Activated CD4-positive, alpha-beta T cell treated with anti-CD3 and anti-CD28 coated beads, Interleukin-2, amount 50 U/mL, for 24 hours (primary cell): ENCODE measurements at places on chromosomes 12 and 14.

DNA sequence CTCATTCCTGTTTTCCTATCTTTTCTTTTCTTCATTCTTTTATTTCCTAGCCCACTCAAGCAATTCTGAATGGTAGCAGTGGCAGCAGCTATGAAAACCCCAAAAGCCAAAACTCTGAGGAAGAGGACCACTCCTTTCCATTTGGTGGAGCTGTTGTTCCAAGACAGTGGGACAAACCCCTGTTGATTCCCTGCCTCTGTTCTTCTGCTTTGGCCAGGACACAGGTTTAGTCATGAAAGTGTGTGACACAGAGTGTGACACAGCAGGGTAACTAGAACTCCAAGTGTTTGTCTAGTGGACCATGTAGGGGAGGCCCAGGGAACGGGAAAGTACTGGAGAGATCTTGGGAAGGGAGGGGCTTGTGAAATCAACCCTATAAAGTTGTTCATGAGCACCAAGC lies 71.1 kb downstream of the PTCSC3 start:
- DNase-seq = no peak

- DNase-seq = no peak
These were observed 13.7 kb upstream of the OR5AU1 start for GRCh38 chr14:21169573-21169972.

GRCh38 chr14:93381644-93382043 lies 34.7 kb downstream of the COX8C start:
- no peak for DNase-seq

DNA sequence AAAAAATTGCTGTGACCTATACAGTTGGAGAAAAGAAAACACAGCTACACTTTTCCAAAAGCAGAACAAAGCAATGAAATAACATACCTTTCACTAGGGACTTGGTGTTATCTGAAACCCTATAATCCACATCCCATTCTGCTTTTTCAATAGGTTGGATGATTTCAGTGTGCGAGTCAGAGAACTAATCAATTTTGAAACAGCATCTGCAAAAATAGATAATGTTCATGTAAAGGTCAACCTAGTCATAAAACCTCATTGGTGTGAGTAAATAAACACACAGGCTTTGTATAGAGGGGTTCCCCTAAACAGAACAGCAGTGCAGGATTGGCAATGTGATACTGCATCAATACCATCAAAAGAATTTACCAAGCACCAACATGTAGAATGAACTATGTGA lies 173.0 kb upstream of the G2E3 start:
- DNase-seq = no peak

GRCh38 chr14:34776611-34777010 lies 62.2 kb upstream of the CFL2 start:
- DNase-seq = no peak

DNA sequence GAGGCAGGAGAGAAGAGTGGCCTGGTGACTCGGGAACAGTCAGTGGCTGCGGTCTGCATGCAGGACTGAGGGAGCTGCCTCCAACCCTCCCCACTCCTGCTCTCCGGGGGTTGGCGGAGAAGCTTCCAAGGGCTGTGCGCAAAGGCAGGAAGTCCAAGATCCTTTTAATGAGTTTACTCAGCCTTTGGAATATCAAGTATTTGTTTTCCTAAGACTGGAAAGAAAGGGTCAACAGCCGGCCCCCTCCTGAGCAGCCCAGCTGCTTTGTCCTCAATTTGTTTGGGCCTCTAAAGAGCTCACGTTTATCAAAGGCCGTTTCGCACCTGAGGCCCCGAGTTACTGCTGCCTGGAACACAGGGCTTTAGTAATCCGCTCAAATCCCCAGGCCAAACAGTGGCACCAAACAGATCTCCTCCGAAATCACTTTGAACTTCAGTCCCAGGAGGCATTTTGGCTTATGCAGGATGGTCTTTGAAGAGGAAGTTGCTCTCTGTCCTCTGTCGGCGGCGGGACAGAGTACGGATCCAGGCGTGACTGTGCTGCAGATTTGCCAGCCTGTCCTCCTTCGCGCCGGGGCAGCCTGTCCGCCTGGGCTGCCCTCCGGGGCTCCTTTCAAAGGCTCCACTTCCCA lies 117.2 kb upstream of the FZD10 start:
- DNase-seq = no peak

- no peak for DNase-seq
These were observed 200.1 kb upstream of the MGAT4C start for GRCh38 chr12:86456241-86456640.

DNA sequence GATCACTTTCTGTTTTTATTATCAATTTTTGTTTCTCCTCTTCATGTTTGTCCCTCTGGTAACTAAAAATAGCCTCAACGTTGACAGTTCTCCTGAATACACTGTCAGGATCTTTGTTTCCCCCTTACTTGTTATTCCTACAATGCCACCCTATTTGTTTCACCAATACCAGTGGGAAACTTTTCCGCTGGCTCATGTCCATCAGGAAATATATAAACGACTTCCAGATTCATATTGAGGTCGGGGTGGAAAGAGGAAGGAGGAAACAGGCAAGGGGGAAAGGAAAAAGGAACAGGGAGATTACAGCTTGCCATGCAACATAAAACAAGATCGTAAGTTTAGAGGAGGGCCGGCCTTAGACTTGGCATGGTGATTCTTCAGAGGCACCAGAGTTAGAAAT lies 61.7 kb downstream of the BTBD7 start:
- DNase-seq = no peak

DNA sequence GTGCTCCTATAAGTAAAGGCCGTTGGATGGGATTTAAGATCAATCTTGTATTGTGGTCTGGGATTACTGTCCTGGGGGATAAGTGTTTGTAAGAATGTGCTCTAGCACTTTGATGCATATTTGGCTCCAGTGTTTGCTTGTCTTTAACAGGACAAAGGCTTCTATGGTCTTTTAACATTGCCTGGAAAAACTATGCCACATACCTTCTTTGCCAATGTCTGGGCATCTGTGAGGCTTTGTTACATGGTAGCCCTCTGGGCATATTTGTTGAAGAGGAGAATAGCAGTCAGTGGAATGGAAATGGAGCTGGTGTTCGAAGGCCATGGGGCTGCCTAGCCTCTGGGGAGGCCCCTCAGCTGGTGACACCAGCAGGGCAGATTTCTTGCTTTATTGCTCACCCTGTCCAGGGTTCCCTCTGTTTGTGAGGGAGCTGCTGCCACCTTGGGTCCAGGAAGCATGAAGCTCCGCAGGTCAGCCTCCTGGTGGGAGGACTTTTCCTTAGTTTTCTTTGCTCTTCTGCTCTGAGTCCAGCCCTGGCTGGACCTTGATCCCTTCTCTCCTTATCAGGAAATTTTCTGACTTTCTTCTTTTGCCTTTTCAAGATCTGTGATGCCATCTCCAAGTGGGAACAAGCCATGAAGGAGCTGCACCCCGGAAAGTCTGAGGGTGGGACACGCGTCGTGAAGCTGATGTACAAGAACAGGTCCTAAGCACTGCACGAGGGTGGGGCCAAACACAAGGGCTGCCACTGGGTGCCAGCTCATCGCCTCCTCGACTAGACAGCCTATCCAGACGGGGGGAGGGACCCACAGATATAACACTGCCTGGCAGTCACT lies 19.5 kb downstream of the PIGH start:
- no peak for DNase-seq

DNA sequence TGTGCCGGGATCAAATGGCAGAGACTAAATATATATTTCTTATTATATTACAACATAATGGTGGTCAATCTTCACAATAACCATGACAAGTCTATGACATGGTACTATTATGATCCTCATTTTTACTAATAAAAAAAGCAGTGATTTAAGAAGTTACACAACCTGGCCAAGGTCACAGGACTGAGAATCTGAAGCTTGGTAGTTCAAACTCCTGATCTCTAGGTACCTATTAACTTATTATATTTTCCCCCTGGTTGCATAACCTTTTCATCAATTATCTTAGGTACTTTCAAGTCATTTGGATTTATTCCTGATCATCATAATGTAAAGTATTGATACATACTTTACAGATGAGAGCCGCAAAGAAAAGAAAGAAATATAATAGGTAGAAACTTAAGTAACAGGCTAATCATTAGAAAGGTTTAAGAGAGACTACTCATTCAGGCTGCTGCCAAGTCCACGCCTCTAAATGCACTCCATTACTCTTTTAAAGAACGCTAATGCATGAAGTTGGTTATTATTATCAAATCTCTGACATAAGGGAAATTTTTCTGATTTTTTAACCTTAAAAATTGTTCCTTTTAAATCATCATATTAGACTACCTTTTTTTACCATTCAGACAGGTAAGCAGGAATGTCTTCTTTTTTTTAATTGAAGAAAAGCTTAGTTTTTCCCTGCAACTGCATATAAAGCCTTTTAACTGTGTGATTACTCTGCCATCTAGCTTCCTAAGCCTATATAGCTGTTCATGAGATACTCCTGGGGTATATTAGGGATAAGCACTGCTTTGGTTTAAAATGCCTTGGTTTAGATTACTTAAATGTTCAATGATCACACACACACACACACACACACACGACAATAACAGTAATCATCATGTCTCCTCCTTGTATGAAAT lies 35.6 kb downstream of the RPS29 start:
- DNase-seq = no peak

DNA sequence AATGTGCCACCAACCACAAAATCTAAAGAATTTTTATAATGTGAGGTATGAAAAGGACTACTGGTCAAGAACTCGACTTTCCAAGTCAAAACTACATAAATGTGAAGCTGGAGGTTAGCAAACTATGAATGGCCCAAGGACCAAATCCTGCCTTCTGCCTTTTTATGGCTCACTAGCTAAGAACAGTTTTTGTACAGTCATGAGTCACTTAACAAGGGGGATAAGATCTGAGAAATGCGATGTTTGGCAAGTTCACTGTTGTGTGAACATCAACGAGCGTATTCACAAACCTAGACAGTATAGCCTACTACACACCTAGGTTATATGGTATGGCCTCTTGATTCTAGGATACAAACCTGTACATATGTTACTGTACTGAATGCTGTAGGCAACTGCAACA lies 28.2 kb downstream of the FERMT2 start:
- no peak for DNase-seq

DNA sequence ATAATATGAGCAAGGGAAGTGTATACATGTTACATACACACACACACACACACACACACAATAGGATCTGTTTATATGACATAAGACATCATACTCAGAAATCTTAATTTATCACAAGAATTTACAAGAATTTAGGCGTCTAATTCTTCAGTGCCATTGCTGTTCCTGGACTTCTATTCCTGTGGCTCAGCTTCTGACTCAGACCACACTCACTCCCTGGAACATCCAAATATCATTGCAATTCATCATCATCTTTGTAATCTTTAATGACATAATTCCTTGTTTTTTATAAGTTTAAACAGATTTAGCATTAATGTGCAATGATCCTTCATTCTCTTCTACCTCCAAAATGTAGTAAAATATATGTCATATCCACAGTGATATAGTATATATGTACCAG lies 544.2 kb downstream of the FOXG1 start:
- no peak for DNase-seq

DNA sequence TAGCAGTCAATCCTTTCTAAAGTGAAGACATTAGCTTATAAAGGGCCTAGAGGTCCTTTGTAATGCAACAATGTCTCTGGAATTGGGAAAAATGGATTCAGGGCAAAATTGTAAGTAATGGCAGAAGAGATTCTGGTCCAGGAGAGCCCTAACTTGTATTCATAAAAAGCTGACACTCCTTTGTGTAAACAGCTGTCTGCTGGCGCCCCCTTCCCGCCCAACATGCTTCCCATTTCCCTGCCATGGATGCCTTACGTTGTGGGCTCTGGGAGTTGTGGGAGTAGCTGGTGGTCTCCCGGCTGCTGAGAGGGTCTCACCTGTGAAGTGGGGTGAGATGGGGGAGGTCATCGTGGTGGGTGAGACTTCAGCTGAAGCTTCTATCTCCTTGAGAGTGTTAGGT lies 2.3 kb downstream of the ACRBP start:
- no peak for DNase-seq

GRCh38 chr12:104177663-104178501 lies 37.7 kb upstream of the TXNRD1 start:
- no peak for DNase-seq

DNA sequence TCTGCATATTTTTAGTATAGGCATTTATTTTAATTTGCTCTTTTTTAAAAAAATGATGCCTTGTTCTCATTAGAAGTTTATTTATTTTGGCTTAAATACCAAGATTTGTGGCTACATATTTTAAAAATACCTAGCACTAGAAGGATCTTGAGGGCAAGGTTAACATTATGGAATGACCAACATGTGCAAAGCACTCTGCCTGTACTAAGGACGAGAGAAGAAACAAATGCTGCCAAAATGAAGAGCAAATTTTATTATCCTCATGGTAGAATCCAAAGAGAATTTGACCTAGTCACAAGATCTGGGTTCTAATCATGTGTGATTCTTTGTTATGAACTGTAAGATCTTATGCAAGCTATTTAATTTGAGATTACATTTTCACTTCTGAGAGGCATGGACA lies 2.8 kb downstream of the CAND1 start:
- DNase-seq = no peak

- no peak for DNase-seq
These were observed 34.9 kb downstream of the CCDC177 start for GRCh38 chr14:69539631-69540410.

DNA sequence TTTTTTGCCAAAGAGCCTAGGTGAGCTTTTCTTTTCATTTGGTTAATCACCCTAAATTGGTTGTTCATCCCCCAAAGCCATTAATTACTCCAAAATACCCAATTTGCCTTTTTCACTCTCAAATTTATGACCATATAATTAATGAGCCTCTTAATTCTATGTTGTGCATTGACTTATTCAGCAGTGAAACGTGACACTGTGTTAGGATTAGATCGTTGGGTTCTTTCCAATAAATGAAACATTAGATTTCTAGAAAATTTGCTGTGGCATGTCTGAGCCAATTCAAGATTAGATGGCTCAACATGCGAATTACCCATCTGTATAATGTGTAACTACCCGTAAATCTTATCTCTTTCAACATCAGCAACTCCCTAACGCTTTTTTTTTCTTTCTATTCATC lies 273.4 kb downstream of the BMP4 start:
- DNase-seq = no peak

GRCh38 chr14:71465316-71465715 lies 466.9 kb upstream of the RGS6 start:
- no peak for DNase-seq

GRCh38 chr12:104596134-104596799 lies 139.5 kb downstream of the CHST11 start:
- DNase-seq = no peak

GRCh38 chr14:35932659-35933159 lies 106.6 kb downstream of the BRMS1L start:
- DNase-seq = peak; percentile 18

GRCh38 chr14:101181446-101182313 lies 278.2 kb upstream of the RTL1 start:
- DNase-seq = no peak

GRCh38 chr14:92487513-92488133 lies 26.0 kb upstream of the RIN3 start:
- no peak for DNase-seq

- no peak for DNase-seq
These were observed 406.0 kb downstream of the PRKD1 start for GRCh38 chr14:29521526-29522137.

DNA sequence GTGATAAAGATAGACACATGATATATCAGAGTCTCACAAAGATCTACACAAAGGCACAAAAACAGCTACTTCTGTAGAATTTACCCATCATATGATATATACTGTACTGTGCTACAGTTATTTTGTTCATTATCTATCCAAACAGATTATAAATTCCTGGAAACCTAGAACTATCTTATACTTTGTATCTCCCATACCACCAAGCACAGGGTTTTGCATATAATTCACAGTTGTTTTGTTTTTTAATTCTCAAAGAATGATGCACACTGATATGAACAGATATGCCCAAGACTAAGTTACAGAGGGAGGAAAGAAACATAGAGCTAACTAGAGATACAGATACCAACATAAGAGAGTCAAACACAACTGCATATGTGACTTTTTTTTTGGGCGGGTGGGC lies 3.4 kb downstream of the PRKAG1 start:
- no peak for DNase-seq
